Gastrocnemius medialis (tissue), 4 donors: ENCODE measurements at places on chromosomes 5 and 9.

DNA sequence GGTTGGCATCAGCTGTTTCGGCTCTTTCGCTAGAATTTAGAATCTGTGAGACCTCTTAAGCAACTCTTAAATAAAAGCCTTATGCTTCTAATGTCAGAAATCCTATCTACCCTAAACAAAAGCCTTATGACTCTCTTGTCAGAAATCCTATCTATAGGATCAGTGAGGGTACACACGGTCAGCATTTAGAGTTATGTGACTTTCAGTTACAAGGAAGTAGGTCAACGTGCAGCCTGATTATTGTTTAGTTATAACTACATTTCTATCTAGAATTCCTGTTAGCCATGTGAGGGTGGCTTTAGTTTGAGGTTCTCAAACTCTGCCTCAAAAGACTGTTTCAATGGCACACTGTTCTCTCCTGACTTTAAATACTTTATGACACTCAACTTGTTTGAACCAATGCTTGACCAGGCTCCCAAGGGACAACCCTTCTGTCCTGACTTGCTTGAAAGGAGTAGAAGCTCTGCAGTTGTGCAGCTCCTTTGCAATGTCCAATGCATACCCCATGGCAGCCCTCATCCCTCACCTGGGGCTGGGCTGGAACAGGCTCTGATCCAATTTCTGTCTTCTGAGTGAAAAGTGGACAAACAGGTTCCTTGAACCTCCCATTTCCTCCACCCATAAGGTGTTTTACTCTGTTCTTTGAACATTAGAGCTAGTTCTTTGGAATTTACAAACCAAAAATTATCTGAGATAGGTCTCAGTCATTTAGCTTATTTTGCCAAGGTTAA, 251.6 kb upstream of the PIK3R1 start:
- no peak for DNase-seq

- no peak for DNase-seq
These were observed 168.5 kb upstream of the TARS1 start for GRCh38 chr5:33272288-33272687.

DNA sequence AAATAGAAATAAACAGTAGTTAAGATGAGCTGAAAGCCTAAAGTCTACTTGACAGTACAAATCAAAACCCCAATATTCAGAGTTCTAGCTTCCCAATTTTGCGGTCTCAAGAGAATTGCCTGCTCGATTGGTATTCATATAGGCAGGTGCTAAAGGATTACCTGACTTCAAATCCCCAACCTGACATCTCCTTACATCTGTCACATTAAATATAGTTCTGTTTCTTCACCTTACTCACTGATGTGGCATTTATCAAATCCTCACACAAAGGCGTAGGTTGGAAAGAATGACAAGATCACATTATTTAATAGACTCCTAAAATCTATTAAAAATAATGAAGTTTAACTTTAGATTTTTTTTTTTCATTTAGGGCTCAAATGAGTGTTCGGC, 72.8 kb upstream of the ANKH start:
- no peak for DNase-seq

- DNase-seq: no peak
These were observed 59.4 kb downstream of the MACROH2A1 start for GRCh38 chr5:135339623-135340022.

DNA sequence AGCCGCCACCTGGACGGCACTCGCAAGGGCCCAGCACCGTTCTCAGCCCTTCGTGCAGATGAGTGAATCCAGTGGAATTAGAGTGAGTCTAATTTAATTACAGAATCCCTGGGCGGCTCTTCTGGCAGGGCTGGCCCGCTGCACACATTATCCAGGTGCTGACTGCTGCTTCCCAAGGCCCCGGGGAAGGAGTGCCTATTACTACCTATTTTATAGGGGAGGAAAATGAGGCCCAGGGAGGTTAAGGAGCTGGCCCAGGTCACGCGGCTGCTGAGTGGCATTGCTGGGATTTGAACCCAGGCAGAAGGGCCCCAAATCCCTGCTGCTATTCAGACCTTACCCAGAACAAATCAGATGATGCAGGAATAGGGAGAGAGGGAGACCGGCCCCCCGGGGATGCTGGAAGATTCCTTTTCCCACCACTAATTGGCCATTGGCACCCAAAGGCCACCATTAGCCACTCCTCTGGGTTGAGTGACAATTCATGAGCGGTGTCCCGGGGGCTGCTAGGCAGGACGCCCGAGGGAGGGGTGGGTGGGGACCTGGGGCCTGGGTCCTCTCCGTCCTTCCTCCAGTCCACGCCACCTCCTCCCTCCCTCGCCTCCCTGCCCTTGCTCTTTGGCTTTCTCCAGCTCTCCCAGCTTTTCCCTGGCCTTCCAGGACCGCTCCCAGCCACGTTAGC, 10.3 kb upstream of the QRFP start:
- no peak for DNase-seq

GRCh38 chr9:109323771-109324170, 2.9 kb upstream of the EPB41L4B start:
- no peak for DNase-seq
